ENCODE measurements at places on chromosomes 3 and 15.
A peak's percentile ranks its signal among the peaks of the same experiment; 100 is the strongest.

DNA sequence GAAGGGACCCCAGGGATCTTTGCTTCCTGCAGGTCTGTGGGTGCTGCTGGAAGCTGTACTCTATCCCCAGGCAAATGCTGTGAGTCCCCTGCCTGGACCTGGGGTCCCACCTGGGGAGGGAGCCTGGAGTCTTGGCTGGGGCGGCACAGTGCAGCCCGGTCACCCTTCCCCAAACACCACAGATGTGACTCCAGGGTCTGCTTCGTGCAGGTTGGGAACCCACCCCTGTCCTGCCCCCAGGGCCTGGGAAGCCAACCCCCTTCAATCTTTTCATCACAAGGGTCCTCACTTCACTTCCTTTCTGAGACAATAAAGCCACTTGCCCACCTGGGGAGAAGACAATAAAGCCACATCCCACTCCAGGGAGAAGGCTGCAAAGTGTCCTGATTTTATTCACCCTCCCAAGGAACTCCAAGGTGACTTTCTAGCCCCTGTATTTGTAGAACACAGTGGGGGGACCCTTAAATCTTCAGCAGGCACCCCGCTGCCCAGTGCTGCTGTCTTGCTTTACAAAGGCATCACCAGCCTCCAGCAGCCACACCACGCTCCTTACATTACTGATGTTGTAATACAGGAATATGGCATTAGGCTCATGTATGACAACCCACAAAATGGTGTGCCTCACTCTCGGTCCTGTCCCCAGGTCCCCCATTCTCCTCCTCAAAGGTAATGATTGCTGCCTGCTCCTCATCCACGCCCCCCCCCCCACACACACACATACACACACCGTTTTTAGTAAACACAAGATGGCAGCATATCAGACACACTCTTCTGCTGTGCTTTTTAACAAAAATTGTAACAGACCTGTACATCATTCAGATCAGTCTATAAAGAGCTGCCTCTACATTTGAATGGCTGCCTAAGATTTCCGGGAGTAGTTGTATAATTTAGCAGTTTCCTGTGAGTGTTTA, 9.9 kb downstream of the C3orf22 start:
- DNase-seq: no peak

DNA sequence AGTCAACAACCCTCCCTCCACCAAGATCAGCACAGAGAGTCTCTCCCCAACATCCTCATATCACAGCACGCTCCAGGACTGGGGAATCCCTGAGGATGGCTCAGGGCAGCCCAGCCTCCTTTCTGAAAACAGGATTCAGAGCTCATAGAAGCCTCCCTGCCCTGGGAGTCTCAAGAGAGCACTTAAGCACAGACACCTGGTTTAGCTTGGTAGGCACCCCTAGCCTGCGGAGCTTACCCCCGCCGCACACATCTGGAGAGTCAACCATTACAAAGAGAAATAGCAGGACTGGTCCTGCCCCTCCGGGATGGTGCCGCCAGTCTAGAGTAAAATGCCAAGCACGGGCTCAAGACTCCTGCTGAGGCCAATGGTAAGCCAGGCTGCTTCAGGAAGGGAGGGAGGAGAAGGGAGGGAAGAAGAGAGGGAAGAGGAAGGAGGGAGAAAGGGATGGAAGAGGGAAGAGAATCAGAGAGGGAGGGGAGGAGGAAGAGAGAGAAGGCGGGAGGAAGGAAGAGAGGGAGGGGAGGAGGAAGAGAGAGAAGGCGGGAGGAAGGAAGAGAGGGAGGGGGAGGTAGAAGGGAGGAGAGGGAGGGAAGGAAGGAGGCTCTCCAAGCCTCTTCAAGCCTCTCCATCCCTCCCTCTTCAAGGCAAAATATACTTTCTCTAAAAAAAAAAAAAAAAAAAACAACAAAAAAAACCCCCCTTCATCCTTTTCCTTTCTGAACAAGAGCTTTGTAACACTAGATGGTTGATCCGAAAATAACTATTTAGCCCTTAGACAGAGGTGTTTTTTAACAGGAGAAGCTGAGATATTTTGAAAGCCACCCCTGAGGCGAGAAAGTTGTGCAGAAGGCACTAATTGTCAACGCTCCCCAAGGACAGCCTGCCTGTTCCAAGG, 278.6 kb upstream of the TLE3 start:
- DNase-seq: no peak

GRCh38 chr3:114192136-114192535, 13.3 kb upstream of the DRD3 start:
- DNase-seq: no peak

GRCh38 chr15:88624971-88625490, 3.9 kb downstream of the AEN start:
- no peak for DNase-seq

DNA sequence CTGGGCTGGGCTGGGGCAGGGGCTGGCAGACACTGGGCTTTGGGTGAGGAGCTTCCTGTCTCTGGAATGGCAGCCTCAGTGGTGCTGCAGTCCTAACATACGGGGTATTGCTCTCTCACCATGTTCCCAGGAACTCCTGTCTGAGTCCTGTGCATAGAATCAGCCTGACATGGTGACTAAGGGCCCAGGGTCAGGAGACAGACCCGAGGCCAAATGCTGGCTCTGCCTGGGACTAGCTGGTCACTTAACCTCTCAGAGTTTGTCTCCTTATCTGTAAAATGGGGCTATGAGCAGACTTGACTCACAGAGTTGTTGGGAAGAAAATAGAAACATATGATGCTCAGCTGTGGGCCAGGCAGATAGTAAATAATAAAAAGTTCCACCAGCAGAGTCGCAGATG, 28.3 kb downstream of the PRKCD start:
- DNase-seq: no peak

DNA sequence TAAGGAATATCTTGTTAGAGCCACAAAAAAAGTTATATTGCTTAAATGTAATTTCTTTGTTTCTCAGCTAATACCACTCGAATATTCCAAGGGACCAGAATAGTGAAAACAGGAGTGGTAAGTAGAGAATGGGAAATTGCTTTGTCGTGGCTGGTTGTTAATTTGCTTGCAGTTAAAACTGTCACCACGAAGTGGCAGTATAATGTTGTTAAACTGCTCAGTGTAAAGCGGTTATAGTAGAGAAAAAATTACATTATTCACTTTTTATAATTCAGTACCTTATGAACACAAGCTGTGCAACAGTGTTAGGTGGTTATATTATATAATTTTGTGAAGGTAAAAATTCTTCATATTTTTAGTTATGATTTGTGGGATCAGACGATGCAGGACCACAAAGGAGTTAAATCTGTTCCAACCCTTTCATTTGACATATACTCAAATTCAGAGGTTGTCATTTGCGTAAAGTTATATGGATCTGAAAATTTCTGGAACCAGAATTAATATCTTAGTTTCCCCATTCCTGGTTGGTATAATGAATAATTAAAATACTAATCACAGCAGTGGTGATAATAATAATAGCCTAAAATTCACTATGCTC, 171.8 kb downstream of the FEZF2 start:
- no peak for DNase-seq

GRCh38 chr3:141127344-141128125, 76.4 kb downstream of the SPSB4 start:
- no peak for DNase-seq

DNA sequence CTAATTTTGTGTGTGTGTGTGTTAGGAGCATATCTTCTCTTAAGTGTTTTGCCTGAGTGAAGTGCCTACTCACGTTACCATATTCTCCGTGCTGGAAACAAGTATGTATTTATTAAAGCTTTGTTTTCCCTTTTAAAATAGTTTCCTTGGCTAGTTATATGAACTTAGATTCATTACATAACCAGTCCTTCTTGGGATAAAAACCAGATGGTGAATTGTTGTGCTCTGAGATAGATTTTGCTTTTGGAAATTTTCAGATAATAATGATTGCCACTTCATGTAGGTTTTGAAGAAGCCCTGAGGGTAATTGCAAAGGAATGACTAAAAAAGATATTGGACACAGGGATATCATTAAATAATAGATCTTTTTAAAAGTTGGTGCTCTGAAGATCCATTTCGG, 390.2 kb upstream of the SGO1 start:
- no peak for DNase-seq

GRCh38 chr15:60134609-60135008, 130.5 kb downstream of the FOXB1 start:
- DNase-seq: no peak

- DNase-seq: no peak
Measured at GRCh38 chr3:72343078-72343477, 505.2 kb downstream of the SHQ1 start.

- no peak for DNase-seq
Measured at GRCh38 chr15:69719527-69720240, 267.1 kb downstream of the RPLP1 start.

DNA sequence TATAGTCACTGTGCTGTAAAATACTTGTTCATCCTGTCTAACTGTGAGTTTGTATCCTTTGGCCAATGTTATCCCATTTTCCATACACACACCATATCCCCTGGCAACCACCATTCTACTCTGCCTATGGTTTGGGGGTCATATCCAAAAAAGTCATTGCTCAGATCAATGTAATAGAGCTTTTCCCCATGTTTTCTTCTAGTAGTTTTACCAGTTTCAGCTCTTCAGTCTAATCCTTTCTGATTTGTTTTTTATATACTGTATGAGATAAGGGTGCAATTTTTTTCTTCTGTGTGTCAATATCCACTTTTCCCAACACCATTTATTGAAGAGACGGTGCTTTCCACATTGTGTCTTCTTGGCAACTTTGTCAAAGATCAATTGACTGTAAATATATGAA, 14.0 kb upstream of the DLG1 start:
- no peak for DNase-seq

GRCh38 chr15:35479423-35479822, 66.5 kb downstream of the DPH6 start:
- no peak for DNase-seq

- DNase-seq: no peak
Measured at GRCh38 chr15:95850837-95851236, 479.7 kb upstream of the NR2F2 start.

DNA sequence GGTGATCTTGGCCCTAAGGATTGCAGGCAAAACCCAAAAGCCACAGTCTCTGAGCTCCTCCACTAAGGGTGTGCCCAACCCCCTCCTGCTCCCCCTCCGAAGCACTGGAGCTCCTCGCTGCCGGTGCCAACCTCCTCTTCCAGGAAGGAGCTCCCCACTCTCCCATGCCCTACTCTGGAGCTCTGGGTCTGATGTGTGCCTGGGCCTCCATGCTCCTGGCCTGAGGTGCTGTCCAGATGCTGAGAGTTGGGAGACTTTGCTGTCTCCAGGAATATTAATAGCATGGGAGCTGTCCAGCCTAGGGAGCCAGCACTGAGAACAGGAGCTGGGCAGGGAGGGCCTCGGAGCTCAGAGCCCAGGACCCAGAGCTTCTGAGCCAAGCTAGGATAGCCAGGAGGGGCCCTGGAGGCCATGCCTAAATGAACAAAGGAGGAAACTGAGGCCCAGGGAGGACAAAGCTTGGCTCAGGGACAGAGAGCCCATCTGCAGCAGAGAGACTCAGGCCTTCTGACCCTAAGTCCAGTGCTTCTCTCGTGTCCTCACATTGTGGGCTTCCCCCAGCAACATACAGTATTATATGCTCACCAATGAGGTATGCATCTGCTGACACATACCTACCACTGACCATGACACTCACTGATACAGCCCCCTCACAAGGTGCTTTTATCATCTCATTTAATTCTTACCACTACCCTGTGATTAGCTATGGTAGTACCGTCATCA, 36.9 kb upstream of the HERC1 start:
- DNase-seq: no peak

GRCh38 chr3:171231361-171231760, 204.8 kb upstream of the SLC2A2 start:
- no peak for DNase-seq

DNA sequence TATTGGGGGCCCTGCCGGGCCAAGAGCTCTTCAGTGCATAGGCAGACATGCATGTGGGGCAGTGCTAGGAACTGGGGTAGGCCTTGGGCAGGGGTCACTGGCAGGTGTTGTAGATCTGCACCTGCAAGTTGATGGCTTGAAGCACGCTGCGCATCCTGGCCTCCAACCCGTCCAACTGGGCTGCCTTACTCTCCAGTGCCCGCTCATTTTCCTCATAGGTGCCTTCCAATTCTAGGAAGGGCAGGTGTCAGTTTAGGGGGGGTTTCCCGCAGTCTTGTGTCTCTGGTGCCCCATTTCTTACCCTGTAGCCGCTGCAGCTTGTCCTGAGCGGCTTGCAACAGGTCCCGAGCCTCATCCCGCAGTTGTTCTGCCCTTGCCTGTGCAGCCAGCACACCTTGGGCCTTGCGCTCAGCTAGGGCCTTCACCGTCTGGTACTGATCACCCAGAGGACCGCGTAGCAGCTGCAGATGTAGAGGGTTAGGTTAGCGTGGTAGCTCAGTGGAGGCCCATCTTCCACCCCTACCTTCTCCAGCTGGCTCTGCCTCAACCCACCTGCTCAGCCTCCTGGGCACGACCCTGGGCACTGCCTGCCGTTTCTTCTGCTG, 611 bp upstream of the USP19 start:
- DNase-seq: no peak

GRCh38 chr15:55170361-55170760, 26.4 kb downstream of the RSL24D1 start:
- DNase-seq: no peak

DNA sequence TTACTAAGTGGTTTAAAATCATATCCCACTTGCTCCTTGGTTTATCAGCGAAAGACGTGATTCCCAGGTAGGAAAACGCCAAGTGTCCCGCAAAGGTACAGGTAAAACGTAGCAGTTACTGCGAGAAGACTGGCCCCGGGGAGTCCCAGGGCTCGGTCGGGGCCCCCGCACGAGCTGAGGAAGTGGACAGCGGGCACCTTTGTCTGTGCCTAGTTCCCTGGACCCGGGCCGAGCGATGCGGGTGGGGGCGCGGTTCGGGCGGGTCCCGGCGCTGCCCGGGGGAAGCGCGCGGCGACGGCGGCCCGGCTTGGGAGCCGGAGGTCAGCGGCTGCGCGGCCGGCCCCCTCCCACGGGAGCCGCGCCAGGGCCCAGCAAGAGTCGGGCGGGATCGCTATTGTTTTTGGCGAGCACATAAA, 864 bp upstream of the NEO1 start:
- DNase-seq: peak; percentile 40

GRCh38 chr3:123672429-123673146, 87.7 kb upstream of the HACD2 start:
- no peak for DNase-seq

DNA sequence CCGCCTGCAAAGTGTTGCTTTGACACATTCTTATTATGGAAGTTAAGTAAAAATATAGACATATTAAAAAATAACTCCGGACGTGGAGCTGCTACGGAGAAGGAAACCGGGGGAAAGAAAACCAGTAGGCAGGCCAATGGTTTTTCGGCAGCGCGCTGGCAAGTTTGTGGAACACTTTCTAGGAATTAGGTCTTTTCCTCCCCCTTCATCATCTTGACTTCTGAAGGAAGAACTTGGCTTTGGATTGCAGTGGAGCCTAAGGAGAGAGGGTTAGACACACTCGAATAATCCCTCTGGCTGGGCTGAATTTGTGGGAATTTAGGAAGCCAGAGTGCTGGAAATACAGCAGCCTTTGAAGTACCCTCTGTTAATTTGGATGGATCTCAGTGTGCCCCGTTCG, 317 bp downstream of the ROBO2 start:
- no peak for DNase-seq

GRCh38 chr3:189794518-189794917, 163.3 kb downstream of the TP63 start:
- no peak for DNase-seq

- no peak for DNase-seq
Measured at GRCh38 chr3:57967590-57967989, 40.6 kb upstream of the FLNB start.

Measured in NCI-H774 (cell line).